ENCODE measurements at places on chromosomes 5 and 9.

DNA sequence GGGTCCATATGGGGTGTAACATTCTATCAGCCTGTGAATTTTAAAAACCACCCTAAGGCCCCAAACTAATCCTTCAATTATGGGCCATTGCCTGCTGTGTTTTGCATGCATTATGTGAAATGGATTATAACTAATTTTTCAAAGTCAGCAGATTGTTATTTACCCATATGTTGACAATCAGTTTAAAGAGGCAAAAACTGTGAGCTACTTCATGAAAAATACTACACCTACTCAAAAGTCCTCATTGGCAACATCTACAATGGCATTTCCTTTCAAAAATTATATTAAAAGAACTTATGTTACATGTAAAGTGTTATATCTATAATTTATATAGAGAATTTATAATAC, 49.0 kb upstream of the KIF2A start:
- no peak for DNase-seq

GRCh38 chr5:153784277-153784676, 254.4 kb downstream of the FAM114A2 start:
- no peak for DNase-seq

DNA sequence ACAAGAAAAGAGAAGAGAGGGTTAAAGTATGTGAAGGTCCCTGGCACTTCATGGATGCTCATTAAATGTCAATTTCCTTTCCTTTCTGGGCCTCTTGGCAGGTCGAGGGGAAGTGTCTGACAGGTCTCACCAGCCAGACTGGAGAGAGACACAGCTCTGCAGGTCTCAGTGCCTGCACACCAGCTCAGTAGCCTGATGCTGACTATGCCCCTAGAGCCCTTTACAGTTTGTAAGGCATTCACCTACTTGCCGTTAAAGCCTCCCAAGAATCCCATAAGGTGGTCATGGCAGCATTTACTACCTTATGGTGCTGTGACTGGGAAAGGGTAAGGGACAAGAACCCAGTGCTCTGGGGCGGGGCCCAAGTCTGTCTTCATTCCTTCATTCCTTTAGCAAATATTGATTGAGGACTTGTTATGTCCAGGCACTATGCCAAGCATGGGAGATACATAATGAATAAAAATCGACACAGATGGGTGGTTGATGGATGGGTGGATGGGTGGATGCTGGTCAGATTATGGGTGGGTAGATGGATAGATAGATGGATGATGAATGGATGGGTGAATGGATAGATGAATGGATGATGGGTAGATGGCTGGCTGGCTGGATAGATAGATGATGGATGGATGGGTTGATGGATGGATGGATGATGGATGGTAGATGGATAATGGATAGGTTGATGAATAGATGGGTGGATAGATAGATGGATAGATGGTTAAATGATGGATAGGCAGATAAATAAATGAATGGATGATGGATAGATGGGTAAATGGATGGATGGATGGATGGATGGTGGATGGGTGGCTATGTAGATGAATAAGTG, 21.3 kb upstream of the KIF12 start:
- DNase-seq = no peak

- no peak for DNase-seq
Measured at GRCh38 chr5:6412811-6413210, 34.5 kb upstream of the MED10 start.

DNA sequence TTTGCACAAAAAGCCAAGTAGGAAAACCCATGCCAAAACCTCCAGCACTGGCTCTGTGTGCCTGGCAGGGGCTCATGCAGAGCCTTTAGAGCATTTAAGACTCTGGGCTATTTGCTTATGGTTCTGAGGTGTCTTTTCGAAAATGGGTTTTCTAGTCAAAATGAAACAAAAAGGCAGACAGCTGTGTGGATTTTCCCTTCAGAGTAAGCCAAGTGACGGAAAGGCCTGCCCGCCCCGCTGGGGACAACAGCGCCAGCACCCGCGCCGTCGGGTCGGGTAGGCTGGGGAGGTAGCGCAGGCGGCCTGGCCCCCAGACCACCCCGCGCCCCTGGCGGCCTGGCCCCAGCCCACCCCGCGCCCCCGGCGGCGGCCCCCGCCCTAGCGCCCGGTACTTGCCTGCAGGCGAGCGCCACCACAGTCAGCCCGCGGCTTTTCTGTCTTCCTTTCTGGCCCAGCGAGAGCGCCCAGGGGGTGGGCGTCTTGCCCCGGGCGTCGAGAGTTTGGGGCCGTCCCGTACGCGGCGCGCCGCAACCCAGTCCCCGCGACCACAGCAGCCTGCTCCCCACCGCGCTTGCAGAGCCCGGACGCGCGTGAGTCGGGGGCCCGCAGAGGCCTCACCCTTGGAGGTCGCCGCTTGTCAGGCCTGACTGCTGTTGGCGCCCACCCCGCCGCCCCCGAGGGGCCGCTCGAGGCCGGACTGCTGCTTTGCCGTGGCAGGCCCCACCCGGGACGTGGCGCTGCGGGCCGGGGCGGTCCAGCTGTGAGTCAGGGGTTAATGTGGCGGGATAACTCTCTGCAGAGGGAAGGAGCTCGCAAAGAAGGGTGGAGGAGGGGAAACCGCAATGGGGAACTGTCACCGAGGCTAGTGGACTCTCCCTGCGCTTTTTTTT, at the start of gene TICAM2:
Gene TICAM2, minus strand, starts transcription at position 779 of the 890 bp plus-strand sequence. CDS start 21,223 bp downstream, outside the sequence.
- DNase-seq = peak; percentile 30

DNA sequence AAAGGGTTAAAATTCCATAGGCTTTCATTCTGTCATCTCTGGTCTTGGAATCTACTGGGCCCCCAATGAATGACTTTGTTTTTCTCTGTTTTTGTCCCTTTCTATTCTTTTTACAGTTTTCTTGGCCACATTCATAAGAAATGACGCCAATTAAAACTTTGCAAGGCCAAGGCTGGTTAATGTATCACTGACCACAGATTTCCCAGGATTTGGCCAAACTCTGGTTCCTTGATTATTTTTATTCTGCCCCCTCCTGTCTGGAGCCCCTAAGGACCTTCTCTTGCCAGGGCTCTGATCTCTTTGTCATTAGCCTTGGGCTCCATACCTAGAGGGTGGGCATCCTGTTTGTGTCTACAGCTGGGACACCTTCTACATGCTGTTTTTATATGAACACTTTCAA, 388.9 kb upstream of the PAPPA start:
- no peak for DNase-seq

DNA sequence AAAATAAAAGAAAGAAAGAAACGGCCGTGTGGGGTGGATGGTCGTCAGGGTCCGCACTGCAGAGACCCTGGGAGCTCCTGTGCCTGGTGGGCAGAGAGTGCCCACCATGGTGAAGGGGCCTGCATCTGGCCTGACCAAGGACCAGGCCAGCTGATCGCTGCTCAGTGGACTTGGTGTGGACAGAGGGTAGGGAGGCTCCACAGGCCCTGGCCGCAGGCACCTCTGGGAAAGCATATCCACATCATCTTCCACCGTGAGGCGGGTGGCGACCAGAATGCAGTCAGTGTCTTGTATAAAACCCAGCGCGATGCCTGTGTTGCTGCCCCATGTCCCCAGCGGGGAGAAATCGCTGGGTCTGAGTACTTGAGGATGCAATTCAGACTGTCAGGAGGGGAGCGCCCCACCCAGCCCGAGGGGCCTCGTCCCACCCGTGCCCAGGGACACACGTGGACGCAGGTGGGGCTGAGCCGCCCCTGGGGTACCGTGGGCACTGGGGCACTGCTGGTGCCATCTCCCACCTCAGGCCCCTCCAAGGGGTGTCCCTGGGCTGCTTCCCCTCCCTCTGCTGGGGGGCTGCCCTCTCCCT, 27.8 kb upstream of the SLC6A19 start:
- DNase-seq = no peak

DNA sequence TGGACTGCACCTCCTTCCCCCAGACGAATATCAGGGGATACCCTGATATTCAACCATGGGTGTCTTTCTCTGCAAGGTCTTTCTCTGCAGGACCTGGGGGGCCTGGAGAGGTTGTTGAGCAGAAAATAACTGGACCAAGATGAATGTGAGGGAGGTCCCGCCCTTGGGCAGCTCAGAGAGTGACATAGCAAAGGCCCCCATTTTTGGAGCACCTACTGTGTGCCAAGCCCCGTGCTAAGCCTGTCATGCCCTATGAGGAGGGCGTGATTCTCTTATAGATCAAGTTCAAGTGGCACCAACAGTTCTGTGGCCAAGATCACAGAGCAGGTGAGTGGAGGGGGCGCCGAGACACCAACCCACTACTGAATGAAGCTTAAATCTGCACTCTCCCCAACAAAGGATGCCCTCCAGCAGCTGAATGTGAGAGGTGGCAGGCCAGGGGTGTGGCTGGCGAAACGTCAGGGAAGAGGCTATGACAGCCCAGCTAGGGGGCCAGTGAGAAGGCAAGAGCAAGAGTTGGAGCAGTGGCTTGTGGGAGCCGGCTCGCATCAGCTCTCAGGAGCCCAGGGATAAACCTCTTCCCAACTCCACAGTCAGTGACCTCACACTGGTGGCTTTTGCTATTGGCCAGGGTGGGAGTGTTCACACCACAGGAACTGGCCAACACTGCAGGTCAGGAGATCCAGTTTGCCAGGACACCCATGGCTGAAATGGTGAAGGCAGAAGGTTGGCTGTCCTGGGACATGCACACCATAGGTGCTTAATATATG, 5.3 kb downstream of the SARDH start:
- DNase-seq = no peak

- no peak for DNase-seq
Measured at GRCh38 chr5:151743530-151743929, 14.9 kb downstream of the ATOX1 start.

- no peak for DNase-seq
Measured at GRCh38 chr5:85515588-85515987, 1102.2 kb upstream of the COX7C start.

DNA sequence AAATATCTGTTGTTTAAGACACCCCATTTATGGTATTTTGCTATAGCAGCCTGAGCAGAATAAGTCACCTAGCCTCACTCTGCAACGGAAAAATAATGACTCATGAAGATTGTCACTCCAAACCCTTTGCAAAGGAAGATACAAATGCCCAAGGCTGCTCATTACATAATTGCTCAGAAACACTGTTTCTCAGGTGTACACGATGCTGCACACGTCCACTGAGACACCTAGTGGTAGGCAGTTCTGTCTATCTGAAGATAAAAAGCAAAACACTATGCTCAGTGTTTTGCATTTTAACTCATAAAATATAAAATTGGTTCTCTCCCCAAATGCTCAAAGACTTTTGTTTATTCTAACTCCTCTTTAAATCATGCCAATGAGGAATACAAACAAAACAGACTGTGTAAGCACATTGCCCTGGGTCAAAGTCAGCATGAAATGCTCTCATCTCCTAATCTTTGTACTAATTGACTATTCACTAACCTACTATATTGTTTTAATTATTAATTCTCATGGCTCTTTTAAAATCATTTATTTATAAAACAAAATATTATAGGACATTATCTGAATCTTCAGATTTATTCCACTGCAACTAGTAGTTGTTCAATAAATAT, 7.7 kb upstream of the TSLP start:
- DNase-seq = no peak

GRCh38 chr9:69178583-69179011, 4.5 kb downstream of the TJP2 start:
- DNase-seq = no peak

GRCh38 chr9:89550346-89550927, 52.5 kb upstream of the SEMA4D start:
- DNase-seq = no peak

DNA sequence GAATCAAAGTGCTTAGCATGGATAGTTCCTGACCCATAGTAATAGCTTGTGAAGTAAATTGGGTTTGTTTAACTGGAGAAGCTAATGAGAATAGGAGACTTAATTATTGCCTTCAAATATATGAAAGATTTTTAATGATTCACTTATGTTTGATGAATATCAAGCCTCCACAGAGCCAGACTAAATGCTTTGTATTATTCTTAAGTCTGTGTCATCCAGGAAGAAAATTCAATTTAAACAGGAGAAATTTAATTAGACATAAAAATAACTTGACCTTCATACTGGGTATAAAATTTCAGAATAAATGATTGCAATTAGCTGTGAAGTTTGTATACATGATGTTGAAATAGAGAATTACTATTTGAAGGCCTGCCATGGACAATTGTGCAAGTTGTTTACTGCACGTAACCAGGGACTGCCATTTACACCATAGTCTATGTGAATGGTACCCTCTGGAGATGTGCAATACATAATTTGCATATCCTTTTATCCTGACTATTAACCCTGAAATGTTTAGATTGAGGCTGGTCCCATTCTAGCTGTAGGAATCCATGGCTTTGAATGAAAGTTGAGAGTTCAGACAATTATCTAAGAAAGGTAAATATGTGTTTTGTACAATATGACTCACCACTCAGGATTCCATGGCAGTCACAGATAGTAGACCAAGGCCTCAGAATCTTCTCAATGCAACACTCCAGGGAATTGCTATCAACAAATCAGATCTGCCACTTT, 133.5 kb upstream of the IL12B start:
- DNase-seq = no peak

DNA sequence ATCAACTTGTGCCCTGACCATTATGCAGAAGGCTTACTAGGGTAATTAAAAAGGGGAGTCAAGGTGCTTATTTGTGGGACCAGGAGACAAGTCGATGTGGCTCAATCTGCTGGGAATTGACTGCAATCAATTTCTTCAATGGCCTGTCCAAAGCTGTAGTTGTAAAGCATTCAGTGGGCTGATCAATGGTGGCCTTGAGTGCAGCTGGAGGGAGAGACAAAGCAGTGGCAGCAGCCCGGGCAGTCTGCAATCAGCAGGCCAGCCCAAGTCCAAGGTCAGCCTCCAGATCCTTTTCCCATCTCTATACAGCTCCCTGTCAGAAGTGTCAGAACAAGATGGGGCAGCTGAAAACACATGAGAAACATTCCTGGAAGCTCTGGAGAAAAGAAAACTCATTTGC, 51.0 kb upstream of the BRINP1 start:
- no peak for DNase-seq
